ENCODE measurements at places on chromosomes 5 and 9.

DNA sequence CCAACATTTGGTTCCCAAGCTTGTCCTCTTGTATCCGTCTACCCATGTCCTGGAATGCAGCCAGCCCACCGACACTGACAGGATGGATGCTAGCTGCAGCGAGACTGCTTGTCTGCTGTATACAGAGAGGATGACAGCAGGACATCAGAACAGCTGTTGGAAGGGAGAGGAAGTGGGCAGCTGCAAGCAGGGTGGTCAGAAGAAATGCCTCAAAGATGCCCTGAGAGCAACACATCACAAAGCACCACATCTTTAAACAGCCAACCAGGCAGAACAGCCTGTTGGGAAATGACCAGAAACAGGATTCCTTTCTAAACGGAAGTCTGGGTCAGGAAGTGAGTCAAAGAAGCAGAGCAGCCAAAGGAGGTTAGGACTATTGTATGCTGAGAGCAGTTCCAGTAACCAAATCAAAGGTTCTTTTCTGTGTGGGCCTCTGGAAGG, 219.1 kb downstream of the NDUFS4 start:
- peak; percentile 67 for DNase-seq

GRCh38 chr5:134392301-134392700, 19.4 kb downstream of the CDKN2AIPNL start:
- no peak for DNase-seq

DNA sequence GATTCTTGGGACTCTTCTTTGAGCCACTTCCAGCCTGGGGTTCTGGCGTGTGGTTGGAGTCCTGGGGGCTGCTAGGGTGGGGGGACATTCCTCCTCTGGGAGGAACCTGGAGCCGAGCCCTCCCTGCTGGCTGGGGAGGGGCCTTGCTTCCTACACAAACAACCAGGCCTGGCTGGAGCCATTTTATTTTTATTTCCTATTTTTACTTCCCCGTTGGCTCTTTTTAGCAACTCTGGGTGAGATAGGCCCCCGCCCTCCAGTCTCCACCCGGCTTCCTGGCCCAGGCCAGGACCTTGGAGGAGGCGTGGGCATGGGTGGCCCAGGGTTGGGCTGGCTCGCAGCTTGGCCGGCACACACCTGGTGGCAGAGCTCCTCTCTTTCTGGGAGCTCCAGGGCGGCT, 15.1 kb downstream of the RXRA start:
- DNase-seq: no peak

GRCh38 chr5:149895416-149896345, 48.9 kb downstream of the PDE6A start:
- DNase-seq: no peak

- DNase-seq: peak; percentile 86
Measured at GRCh38 chr5:74631081-74631953, 9.2 kb downstream of the ENC1 start.

Data from endothelial cell of umbilical vein (primary cell).